CD4-positive, CD25-positive, alpha-beta regulatory T cell (primary cell): ENCODE measurements at places on chromosomes 5 and 9.

DNA sequence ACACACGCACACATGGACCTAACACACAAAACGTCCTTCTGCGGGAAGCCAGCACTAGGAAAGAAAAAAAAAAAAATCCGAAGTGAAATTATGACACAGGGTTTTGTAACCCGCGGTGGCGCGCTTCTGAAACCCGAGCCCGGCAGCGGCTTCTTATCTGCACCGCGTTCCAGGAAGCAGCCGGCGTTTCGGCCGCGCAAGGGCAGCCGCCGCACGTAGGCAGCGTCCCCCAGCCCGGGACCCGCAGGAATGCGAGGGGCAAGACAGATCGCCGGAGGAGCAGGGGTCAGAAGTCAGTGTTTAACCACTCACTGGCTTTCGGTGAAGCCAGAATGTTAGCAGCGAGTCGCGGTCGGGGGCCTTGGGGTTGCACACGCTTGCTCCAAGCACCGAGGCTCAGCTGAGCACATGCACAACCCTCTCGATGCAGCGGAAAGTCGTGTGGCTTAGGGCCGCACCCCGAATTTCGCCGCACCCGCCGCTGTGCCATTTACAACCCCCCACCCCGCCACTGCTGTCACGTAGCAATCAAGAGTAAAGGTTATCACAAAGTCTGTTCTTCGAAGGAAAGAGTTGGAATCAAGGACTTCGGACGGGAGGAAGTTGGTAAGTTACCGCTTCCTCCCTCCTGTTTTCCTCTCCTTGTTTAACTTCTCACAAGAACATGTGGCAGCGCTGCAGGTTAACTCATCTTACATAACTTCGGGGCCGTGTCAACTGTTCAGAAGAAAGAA lies 167.9 kb downstream of the AUH start:
- DNase-seq: no peak

DNA sequence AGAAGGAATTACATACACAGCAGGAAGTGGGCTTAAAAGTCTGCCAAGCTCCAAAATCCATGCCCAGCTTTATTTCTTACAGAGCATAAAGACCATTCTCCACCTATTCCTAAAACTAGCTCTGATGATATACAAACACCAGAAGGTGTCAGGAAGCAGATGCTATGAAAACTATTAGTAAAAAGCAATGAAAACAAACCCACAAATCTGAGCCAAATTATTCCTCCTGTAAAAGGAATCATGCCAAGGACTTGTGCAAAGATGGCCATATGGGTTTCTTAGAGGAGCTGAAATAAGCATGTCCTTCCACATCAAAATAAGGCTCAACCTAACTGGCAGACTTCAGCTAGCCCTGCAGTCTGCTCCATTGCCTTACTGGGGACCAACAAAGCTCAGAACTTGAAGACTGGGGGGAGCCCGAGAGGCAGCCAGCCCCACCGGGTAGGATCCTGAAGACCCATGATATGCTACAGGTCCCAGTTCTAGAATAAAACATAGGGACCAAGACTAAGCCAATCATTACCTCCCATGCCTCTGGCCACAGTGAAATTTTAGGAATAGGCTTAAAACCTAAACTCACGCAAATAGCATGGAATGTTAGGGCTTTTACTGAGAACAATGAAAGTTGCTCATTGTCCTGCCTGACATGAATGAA lies 42.8 kb upstream of the GABRP start:
- no peak for DNase-seq

GRCh38 chr9:26426551-26427131 lies 466.0 kb downstream of the CAAP1 start:
- no peak for DNase-seq

GRCh38 chr5:12110629-12111028 lies 206.4 kb upstream of the CTNND2 start:
- no peak for DNase-seq

GRCh38 chr5:81856948-81857928 lies 106.3 kb upstream of the SSBP2 start:
- DNase-seq: no peak

DNA sequence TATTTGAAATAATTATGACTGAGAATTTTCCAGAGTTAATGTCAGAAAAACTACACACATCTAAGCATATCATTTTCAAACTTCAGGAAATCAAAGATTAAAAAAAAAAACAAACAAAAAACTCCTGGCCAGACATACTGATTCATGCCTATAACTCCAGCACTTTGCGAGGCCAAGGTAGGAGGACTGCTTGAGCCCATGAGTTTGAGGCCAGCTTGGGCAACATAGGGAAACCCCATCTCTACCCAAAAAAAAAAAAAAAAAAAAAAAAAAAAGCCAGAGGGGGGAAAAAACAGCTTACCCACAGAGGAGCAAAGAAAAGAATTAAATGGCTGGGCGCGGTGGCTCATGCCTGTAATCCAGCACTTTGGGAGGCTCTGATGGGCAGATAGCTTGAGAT lies 22.4 kb downstream of the EFCAB9 start:
- DNase-seq: no peak

DNA sequence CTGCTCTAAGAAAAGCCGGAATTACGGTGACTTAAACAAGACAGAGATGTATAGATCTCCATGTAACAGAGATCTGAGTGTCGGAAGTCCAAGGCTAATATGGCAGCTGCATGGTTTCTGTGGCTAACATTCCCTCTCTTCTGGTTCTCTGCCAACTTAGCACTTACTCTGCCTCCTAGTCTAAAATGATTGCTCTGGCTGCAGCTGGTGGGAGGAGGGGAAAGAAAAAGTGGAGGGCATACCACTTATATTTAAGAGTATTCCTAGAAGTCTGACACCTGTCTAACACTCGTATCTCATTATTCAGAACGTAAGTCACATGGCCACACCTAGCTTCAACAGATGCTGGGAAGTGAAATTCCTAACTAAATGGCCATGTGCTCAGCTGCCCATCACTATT lies 551.5 kb upstream of the TLE4 start:
- DNase-seq: no peak

GRCh38 chr5:1881731-1882336 lies 891 bp downstream of the IRX4 start:
- DNase-seq: no peak

- no peak for DNase-seq
Observed at GRCh38 chr9:109229682-109230081, 62.6 kb upstream of the FRRS1L start.

GRCh38 chr9:38016375-38017135 lies 52.5 kb downstream of the SHB start:
- no peak for DNase-seq

- DNase-seq: no peak
Observed at GRCh38 chr9:138117836-138118235, 240.3 kb downstream of the CACNA1B start.

DNA sequence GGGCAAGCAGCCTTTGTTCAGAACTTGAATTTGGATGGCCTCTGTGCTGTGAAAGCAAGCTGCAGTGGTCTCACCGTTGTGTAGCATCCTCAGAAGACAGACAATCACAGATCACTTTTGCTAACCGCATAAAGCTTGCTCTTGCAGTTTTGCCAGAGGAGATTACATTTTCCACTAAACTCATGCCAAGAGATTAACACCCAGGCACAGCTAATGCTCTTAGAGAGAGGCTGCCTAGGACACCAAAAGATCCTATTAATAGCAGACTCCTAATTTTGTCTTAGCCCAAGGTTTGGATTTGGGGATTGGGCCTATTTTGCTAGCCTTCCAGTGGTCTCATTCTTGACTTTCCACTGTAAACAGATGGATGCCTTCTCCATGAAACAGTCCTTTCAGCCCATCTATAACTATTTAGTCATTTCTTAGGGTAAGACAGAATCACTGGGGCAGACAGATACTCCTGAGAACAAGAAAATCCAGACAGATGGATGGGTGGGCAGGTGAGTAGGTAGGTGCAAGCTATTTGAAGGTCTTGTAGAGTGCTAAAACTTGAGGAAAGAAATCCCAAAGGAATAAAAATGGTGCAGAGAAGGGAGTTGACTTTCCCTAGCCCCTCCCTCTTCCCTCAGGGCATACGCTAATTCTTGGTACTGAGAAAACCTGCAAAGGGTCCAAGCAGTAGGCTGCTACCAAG lies 506.2 kb downstream of the SPOCK1 start:
- DNase-seq: no peak

- DNase-seq: no peak
Observed at GRCh38 chr5:36301858-36302603, at the start of gene RANBP3L. TSS of gene RANBP3L (minus strand) at chr5:36301902. CDS start at chr5:36301416, 486 bp downstream.

- DNase-seq: no peak
Observed at GRCh38 chr5:124511791-124512190, 234.6 kb downstream of the ZNF608 start.

DNA sequence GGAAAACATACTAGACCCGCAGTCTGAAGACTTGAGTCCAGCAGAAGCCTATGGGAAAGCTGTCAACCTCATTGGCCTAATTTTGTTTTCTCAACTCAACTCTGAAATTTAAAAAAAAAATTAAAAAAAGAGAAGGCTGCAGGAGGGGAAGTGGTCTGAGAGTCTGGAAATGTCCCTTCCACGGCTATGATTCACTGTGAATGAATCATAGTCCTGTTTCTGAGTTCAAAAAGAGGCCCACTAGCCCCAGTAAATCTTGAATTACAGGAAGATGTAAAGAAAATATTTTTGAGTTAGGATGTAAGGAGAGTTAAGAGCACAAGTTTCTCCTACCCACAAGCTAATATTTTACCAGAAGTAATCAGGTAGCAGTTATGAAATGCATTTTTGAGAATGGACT lies 565.5 kb upstream of the DMAC1 start:
- no peak for DNase-seq

- no peak for DNase-seq
Observed at GRCh38 chr5:102796009-102796408, 40.9 kb downstream of the PAM start.

DNA sequence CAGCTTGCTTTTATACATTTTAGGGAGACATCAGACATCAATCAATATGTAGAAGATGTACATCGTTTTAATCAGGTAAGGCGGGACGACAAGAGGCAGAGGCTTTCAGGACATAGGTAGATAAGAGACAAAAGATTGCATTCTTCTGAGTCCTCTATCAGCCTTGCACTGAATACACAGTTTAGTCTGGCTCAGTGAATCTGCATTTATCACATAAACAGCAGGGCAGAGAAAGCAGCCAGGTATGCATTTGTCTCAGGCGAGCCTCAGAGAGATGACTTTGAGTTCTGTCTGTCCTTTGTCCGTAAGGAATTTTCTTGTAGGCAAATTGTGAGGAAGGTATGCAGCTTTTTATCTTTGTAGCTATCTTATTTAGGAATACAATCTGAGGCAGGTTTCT lies 202.8 kb upstream of the TAS2R1 start:
- no peak for DNase-seq

DNA sequence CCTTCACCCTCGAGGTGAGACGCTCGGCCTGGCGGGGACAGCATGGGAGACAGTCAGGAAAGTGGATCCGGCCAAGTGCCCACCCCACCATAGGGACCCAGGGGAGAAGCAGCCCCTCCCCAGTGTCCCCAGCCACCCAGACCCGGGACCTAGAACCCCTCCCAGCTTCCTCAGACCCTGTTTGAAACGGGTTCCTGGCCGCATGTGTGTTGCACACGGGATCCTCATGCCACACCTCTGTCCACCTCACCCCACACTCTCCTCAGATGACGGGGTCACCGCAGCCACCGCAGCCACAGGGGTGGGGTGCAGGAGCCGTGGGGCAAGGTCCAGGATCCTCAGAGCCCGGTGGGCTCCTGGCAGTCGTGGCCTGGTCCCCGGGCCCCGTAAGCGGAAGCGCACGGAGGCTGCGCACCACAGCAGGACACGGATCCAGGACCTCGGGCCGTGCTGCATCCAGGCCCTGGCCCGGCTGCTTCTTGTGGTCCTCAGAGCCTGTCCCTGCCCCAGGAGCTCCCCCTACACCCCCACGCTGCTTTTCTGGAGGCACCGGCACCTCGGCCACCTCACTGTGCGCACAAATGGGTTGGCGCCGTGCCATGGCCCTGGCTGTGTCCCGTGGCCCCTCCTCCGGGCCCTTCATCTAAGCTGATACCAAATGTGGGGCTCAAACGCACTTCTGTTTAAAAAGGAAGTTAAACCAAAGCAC lies 15.3 kb downstream of the TERT start:
- no peak for DNase-seq

- DNase-seq: no peak
Observed at GRCh38 chr9:133275105-133276000, at the start of gene ABO. TSS of gene ABO (minus strand) at chr9:133275201.

GRCh38 chr9:113269355-113269754 lies 6.0 kb downstream of the CDC26 start:
- DNase-seq: no peak

DNA sequence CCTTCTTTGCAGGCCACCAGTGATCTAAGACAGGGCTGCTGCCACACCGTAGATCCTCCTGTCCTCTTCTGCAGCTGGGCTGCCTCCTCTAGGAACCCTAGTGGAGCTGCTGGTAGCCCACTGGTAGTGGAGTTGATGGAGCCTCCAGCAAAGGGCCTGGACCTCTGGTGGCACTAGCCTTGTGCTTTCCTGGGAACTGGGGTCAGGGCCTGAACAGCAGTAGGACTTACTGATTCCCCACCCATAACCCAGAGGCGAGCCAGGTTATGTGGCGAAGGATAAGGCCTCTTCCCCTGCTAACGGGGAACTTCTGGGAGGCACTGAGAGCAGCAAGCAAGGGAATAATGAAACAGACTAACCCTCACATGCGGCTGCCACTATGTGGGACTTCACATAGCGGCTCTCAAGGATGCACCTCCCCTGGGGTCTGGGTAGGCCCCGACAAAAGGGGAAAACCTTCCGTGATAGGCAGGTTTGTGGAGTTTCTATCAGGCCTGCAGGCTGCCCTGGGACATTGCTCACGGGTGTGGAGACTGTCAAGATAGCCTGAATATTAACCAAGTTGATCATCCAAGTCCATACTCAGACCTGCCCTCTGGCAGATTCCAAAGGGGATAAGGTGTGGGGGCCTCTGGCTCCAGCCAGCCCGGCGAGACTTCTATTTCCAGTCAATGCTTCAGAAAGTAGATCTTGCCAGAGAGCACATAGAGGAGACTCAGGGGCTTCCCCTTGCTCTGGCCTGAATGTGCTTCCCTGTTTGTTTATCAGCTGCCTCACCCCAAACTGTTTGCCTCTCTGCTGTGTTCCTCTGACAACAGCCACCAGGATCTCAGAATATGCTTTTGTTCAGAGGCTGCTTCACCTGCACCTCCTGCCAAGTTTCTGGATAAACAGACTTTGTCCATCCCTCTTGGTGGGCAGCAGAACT lies 7.4 kb downstream of the SLC22A4 start:
- no peak for DNase-seq

- DNase-seq: no peak
Observed at GRCh38 chr9:122320413-122320881, 50.4 kb upstream of the PTGS1 start.

DNA sequence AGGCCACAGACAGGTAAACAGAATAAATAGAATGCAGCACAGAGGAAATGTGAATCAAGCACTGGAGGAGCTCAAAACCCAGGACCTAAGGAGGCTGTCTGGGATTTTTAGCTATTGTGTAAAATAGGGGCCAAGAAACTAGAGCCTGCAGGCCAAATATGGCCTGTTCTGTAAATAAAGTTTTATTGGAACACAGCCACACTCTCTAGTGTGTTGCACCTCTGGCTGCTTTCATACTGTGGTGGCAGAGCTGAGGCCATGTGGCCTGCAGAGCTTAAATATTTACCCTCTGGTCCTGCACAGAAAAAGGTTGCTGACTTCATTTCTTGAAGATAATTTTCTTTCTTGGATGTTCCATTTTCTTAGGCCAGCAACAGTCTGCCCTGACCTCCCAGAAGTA lies 136.4 kb downstream of the WDR41 start:
- no peak for DNase-seq

- no peak for DNase-seq
Observed at GRCh38 chr9:81375187-81376100, 313.9 kb downstream of the TLE1 start.
